ENCODE measurements at places on chromosomes 7 and 10.

DNA sequence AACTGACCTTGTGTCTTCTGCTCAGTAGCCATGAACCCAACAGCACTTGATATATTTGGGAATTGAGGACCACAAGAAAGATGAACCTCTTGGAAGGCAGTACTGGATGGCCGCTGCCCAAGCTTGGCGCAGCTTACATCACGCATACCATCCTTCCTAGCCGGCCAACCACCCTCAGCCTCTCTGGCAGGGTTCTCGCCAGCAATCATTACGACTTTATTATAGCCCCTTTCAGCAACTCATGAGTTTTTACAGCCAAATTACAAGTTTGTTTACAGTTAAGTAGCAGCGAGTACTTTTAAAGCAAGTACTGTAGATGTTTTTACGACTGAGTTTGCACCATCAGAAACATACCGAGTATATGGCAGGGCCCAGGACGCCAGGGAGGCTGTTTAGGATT, 769.1 kb downstream of the SUGCT start:
- DNase-seq = no peak

- no peak for DNase-seq
These were observed 221.6 kb upstream of the MKLN1 start for GRCh38 chr7:131105799-131106680.

DNA sequence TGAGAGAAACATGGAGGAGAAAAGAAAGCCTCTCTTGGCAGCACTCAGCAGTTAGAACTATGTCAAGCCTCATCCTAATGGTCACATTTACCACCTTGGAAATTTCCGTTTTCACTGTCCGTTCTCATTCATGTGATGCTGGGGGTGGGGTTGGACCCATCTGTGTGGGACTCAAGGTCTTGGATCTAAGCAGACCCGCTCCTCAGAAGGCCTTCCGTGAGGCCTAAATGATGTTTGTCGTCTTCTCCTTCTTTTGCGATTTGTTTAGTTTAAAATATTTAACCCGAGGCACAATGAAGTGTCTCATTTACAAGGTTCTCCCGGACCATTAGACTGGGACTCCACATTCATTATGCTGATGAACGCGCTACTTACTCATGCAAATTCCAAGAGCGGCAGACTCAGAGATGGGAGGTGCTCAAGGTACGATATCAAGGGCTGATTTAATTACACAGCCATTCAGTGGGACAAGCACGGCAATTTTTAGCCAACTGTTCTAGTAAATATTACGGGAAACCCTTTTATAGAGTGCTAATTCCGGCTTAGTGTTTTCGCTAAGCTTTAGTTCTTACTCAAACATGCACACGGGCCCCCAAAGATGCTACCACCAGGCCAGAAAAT, 109.1 kb upstream of the EFCAB10 start:
- no peak for DNase-seq

DNA sequence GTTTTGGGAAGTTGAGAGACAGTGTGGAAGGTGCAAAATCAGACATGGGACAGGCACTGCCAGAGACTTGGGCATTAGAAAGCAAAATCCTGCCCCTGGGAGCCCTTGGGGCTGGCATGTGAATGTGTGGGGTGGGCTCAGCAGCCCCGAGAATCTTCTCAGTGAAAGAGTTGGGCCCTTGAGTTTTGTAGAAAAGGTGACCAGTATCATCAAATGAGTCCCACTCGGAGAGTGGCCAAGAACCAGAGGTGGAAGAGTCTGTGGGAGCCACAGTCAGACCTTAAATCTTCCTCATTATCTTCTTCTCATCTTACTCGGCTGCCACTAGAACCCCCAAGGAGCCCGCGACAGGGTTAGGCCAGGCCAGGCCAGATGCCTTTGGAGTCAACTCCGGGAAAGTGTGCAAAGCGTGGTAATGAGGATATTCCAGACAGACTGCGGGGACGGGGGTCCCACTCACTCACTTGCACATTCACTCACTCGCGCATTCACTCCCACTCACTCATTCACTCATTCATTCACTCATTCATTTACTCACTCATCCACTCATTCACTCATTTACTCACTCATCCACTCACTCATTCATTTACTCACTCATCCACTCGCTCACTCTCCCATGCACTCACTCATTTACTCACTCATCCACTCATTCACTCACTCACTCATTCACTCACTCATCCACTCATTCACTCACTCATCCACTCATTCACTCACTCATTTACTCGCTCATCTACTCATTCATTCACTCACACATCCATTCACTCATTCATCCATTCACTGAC, 74.9 kb downstream of the CARD11 start:
- no peak for DNase-seq

Measured in right renal pelvis (tissue), 4 donors.